ENCODE measurements at places on chromosomes 16 and 17. TPM values are rescaled to one million over a fixed set of nuclear protein-coding genes. Genes with fewer than 3 reads are reported as not detected.

MT2A gene
- total RNA-seq = 329 TPM

ZNF785 gene
- total RNA-seq = 12.0 TPM

OR1F1 gene
- total RNA-seq = not detected

CD7 gene
- 0.90 TPM for total RNA-seq

TP53TG3B gene
- not detected for total RNA-seq

PMP22 gene
- total RNA-seq = 784 TPM

COX11 gene
- total RNA-seq = 86.9 TPM

MIEN1 gene
- total RNA-seq = 29.8 TPM

TBC1D3C gene
- total RNA-seq = not detected

TMEM92 gene
- total RNA-seq = 0.44 TPM

HSD11B2 gene
- total RNA-seq = 2.9 TPM

SLC47A1 gene
- 12.6 TPM for total RNA-seq

SPATA32 gene
- not detected for total RNA-seq

OTOA gene
- total RNA-seq = 1.3 TPM

PSKH1 gene
- total RNA-seq = 23.7 TPM

CACNA1H gene
- total RNA-seq = 12.0 TPM

SLC2A4 gene
- 5.7 TPM for total RNA-seq

MYO15B gene
- 231 TPM for total RNA-seq

SLC5A10 gene
- total RNA-seq = not detected

KRT31 gene
- not detected for total RNA-seq

DLG4 gene
- 16.5 TPM for total RNA-seq

TNFRSF17 gene
- not detected for total RNA-seq

KRTAP3-1 gene
- not detected for total RNA-seq

PDILT gene
- not detected for total RNA-seq

BEAN1 gene
- not detected for total RNA-seq

MYH4 gene
- total RNA-seq = not detected

ABCA8 gene
- 235 TPM for total RNA-seq

NOTUM gene
- not detected for total RNA-seq

Measured in tibial nerve (tissue), 4 donors.